NCI-H460 (cell line): ENCODE measurements at places on chromosomes 16 and 17.

DNA sequence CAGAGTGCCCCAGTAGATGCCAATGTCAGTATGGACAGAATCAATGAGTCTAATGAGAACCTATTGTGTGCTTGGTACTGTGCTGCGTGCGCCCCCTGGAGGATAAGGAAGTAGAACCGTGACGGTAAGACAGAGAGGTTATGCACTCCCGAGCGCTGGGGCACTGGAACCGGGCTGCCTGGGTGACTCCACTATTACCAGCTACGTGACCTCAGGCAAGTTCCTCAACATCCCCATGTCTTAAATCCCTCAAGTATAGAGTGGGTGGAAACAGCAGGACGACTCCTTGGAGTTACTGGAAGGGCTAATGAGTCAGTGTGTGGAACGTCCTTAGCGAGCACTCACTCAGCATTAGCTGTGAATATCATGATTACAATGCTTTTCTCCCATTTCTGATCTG is 16.2 kb downstream of the CHST4 start:
- peak; percentile 49 for DNase-seq

DNA sequence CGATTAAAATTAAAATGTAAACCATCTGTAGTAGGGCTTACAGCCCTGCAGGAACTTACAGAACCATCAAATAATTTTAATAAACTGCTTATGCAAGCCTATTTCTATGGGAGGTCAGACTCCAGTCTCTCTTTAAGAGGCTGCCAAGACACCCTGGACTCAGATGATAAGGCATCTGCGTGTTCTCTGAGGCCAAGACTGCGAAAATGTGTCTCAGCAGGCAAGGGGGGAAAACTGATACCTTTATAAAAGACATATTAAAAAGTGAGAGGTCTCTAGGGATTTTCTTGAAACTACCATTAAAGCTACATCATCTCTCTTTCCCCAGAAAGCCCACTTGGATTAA is 32.2 kb downstream of the MPHOSPH6 start:
- DNase-seq: no peak

- no peak for DNase-seq
These were observed 174.3 kb downstream of the ENGASE start for GRCh38 chr17:79248843-79249493.

- no peak for DNase-seq
These were observed 18.4 kb upstream of the CORO6 start for GRCh38 chr17:29640981-29641642.

- DNase-seq: no peak
These were observed 35.0 kb downstream of the SNX29 start for GRCh38 chr16:12011565-12011964.

DNA sequence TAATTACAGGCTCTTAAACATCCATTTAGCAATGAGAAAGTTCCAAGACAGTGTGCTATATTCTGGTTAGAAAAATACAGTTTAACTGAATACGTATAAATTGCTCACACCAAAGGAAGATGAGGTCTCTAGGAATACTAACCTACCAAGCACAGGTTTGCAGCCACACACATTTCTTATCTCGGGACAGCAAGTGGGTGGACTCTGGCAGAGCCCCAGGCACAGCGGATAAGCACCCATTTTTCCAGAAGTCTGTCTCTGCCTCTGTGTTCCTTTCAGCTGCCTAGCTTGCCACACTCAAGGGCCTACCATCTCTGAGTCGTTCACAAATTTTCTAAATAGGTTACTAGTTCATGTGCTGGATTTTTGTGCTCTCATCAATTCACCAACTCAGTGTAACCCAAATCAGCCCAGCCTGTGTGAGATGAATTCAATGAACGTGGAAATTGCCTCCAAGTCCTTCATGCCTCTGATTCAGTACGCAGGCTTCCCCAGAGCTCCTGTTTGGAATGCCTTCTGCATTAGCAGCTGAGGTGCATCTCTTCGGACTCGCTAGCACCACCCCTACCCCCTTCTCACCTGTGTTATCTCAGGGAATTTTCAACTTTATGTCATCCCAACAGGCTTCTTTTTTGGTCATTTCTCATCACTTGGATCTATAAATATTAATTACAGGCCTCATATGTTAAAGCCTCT is 581.0 kb upstream of the CDH11 start:
- DNase-seq: no peak

GRCh38 chr17:38751808-38752307 is 683 bp upstream of the PSMB3 start:
- peak; percentile 86 for DNase-seq

DNA sequence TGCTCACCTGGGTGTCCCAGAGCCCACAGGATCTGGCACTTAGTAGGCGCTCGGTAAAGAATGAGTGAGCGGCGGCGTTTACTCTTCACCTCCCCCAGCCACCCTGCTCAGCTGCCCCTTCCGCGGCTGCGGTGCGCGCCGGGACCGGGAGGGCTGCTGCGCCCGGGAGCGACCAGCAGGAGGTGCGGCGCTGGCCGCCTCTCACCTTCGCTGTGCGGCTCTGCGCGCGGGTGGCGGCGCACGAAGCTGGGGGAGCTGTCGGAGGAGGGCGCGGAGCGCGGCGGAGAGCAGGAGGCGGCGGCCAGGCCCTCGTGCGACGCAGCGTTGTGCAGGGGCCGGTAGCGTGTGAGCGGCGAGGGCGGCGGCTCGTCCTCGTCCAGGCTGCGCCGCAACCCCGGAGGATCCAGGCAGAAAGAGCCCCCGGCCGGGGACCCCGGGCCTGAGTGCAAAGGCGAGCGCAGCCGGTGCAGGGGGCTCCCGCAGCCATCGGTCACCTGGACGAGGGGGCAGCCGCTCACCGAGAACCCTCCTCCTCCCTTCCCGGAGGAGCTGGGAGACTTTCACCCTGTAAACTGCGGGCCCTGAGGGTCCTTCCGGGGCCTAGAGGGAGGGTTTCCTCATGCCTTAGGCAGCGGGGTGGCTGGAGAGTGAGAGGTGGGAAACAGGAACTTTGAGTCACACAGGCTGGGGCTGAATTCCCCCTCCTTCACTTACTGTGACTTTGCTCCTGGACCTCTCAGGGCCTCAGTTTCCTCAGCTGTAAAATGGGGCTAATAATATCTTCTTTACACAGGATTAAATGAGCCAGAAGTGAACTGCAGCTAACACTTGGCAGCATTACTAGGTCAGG is 12.5 kb downstream of the SAMD14 start:
- DNase-seq: peak; percentile 30

DNA sequence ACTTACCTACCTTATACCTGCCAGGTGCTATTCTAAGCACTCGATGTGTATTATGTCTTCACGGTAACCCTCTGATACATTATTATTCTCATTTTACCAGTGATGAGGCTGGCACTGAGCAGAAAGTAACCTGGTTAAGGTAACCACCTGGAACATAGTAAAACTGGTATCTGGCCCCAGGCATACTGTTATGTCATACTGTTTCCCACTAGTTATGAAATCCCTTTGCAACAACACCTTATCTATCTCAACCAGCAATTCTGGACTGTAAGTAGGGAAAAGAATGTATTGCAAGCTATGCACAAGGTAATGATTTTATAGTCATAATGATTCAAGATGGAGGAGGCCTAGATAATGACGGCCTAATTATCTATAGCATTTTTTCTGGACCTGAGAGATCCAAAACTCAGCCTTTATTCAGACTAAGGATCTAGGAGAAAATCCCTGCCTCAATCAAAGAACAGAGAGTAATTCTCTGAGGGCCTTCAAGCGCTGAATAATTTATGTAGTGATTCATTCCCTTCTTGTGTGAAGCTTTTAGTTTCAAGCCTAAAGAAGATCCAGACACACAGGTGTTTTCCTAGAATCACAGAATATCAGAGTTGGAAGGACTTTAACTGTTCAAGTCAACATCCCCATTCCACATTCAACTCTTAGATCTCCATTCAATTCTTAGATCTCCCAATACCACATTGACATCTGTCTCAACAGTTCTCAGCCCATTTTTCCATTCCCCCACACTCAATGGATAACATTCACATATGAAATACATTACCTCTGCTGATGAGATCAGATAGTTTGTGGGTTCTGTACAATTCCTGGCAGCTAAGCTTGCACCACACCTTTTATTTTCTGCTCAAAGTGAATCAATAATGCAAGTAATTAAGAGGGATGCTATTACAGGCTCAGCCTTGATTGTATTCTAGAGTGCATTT is 14.9 kb upstream of the MMD start:
- no peak for DNase-seq

- DNase-seq: no peak
These were observed 225.1 kb downstream of the LGALS9B start for GRCh38 chr17:20242271-20242670.

- no peak for DNase-seq
These were observed 132.9 kb upstream of the CRHR1 start for GRCh38 chr17:45651145-45651709.

- DNase-seq: no peak
These were observed 4.8 kb upstream of the VAC14 start for GRCh38 chr16:70805787-70806186.

DNA sequence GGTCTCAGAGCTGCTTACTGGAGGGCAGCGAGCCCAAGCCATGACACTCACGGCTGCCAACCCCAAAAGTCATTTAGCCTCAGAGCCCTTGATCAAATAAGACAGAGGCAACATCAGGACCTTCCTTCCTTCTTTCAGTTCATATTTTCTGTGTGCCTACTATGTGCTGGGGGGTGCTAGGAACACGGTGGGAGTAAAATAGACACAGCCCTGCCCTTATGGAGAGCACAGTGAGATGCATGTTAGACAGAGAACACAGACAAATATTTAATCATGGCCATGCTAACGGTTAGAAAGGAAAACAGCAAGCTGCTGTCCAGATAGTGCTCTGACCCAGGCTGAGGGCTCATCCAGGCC is 4.5 kb upstream of the BRD7 start:
- no peak for DNase-seq

DNA sequence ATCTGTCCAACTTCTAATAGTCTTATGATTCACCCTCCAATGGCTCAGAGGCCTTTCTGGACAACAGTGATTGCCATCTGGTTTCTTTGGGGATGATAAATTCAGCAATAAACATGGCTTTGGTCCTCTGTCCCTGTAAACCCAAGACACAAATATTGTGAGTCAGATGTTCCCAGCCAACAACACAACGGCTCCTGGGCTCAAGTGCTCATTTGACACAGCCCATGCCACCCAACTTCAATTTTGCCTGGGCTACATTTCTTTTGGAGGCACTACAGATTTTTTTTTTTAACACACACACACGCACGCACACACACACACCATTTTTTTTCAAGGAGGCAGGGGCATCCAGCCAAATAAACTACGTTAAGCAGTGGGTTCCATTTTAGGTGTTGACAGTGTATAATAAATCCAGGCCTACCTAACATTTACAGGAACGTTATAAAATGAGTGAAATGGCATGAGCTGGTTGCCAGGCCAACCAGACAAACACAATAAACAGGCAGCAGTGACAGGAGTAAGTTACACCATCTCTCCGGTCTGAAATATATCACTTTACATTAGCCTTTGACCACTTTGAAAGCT is 939.9 kb upstream of the SOX9 start:
- no peak for DNase-seq

- peak; percentile 20 for DNase-seq
These were observed 28.8 kb downstream of the GINS2 start for GRCh38 chr16:85659805-85660511.

GRCh38 chr17:15377200-15377599 is 35.8 kb upstream of the TEKT3 start:
- DNase-seq: no peak

GRCh38 chr16:50924759-50925545 is 183.1 kb downstream of the CYLD start:
- no peak for DNase-seq

- DNase-seq: no peak
These were observed 351.2 kb downstream of the UTP18 start for GRCh38 chr17:51611585-51611984.

- DNase-seq: no peak
These were observed 110.2 kb upstream of the ZNF750 start for GRCh38 chr17:82949984-82950383.

GRCh38 chr16:17266608-17267313 is 204.0 kb downstream of the XYLT1 start:
- no peak for DNase-seq

DNA sequence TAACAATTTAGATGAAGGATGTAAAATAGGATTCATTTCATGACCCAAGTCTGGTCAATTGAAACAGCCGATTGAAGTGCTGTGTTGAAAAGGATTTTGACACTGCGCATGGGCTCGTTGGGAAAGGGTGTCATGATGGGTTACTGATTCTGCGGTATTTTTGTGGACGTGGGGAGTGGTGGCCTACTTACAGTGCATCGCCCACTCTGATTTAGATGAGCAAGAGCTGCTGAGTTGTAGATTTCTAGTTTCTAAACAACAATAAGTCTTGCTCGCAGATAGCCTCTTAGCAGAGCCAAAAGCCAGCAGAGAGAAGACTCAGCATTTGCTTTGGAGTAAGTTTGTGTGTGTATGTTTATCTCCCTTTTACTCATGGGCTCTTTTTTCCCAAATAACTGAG is 731.0 kb downstream of the MAF start:
- no peak for DNase-seq

GRCh38 chr17:42561897-42562387 is at the start of gene COASY:
Gene COASY, plus strand, starts transcription at chr17:42562148. Its CDS starts 475 bp downstream, at chr17:42562623.
- peak; percentile 98 for DNase-seq

GRCh38 chr17:64185101-64185500 is 55.2 kb upstream of the ERN1 start:
- DNase-seq: no peak

GRCh38 chr17:76189247-76189646 is 48.2 kb upstream of the FOXJ1 start:
- no peak for DNase-seq

DNA sequence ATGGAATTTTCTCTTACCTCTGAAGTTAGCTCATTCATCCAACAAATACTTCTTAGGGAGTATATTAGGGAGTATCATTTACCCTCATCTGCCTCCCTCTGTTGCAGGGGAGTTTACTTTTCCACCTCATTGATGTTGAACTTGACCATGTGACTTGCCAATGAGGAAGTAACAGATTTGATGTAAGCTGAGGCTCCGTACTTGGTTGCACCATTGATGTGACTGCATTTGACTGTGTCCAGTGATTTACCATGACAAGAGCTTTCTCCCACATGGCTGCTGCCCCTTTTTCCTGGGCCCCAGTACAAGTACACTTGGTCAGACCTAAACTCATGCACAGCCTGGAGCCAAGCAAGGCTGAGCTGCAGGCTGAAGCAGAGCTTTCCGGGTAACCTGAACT is 81.6 kb upstream of the HS3ST2 start:
- DNase-seq: no peak

DNA sequence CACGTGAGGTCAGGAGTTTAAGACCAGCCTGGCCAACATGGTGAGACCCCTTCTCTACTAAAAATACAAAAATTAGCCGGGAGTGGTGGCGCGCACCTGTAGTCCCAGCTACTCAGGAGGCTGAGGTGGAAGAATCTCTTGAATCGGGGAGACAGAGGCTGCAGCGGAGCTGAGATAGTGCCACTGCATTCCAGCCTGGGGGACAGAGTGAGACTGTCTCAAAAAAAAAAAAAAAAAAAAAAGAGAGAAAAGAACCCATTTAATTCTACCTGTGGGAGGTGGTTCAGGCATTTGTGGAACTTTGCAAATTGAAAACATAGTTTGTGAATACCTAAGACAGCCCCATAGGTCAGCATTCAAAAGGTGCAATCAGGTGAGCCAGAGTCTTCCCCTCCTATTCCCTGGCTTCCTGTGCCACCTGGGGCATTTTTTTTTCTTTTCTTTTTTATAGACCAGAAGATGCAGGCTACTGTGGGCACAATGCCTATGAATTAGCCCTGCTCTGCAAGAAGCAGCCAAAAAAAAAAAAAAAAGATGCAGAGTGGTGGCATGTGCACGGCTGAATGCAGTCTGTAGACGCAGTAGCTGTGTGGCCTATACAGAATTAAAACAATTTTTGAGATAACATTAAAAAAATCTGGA is 9.1 kb upstream of the SOCS3 start:
- DNase-seq: no peak

- no peak for DNase-seq
These were observed 3.4 kb upstream of the RASD1 start for GRCh38 chr17:17499402-17500145.
